ENCODE measurements at places on chromosomes 7 and 10.

DNA sequence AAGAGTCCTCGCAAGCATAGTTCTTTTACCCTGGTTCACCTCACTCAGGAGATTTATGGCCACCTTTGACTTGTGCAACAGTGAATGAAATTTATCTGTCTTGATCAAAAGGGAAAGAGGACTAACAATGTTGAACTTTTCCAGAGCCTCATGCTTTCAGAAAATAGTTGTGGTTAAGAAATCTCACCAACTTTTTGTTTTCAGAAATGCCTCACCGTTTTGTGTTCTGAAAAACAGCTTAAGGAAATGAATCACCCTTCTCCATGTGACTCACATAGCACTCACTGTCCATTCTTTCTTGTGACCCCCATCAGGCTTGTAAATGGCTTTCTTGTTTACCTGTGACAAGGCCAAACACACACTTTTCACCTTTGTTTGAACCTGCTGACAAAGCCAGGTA lies 148.6 kb upstream of the FAM3C start:
- DNase-seq = peak; percentile 13

DNA sequence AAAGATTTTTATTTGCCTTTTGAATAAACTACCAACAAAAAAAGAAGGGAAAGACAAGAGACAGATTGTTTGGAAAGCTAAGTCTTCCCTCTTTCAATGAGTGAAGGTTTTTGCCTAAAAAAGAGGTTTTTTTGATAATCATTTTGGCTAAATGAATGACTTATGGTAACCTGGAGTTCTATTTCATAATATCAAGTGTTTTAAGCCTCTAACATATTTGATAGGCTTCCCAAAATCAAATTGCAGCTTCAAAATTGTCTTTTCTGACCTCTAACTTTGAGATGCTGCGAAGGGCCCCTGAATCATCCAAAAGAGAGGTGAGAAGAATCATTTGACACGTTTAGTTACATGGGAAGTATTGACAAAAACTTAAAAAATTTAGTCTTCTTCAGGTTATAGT lies 53.0 kb upstream of the NAMPT start:
- no peak for DNase-seq

DNA sequence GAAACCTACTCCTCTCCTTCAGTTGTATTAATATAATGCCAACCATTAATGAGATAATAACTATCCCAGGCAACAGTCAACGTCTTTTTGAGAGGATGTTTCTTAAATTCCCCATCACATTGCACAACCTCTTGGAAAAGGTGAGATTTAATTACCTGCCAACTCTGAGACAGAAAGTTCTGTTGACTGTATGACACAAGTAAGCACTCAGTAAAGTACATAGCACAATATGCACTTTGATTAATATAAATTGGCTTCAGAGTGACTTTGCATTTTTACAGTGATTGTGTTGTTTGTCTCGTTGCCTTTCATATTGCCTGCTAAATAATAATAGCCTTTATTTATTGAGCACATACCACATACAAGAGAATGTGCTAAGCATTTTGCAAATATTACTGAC lies 46.7 kb downstream of the CAV1 start:
- DNase-seq = no peak

GRCh38 chr7:72016574-72016973 lies 395.6 kb downstream of the CALN1 start:
- DNase-seq = no peak

DNA sequence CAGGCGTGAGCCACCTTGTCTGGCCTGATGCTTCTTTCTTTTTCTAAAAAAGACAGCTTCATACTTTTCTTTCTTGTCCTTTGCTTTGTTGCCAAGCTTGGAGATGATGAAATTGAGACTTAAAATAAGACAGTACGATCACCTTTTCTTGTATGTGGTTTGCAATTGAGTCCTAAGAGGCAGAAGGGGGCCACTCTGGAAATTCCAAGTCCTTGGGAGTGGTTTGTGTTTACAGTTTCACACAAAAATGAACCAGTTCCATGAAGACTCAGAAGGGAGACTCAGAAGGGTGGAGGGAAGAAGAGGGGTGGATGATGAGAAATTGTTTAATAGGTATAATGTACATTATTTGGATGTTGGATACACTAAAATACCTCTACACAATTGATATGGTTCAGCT lies 70.7 kb upstream of the TNS3 start:
- no peak for DNase-seq

DNA sequence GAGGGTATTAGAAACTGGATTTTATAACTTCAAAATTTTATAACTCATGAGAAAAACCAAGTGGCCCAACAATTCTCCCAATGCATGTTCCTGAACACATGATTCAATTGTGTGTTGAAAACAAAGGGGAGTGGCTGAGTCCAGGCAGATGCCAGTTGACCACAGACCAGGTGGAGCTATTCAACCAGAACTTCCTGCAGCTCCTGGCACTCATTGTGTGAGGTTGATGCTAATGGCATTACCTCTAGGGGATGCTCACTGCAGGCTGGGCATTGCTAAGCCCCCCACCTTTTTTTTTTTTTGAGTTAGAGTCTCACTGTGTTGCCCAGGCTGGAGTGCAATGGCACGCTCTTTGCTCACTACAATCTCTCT lies 20.3 kb downstream of the MYOF start:
- DNase-seq = no peak

DNA sequence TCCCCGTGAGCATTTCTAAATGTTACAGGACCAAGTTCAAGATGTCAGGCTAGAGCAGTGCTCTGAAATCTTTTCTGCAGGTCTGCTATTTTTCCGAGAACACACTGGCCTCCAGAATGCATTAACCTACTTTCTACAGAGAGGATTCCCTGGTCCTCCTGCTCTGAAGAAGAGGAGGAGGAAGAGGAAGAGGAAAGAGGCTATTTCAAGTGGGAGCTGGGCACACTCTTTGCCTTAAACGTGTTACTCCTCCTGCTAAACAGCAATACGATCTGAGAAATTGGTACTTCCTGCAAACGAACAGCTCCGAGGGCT lies 157.4 kb downstream of the FRMD4A start:
- no peak for DNase-seq

DNA sequence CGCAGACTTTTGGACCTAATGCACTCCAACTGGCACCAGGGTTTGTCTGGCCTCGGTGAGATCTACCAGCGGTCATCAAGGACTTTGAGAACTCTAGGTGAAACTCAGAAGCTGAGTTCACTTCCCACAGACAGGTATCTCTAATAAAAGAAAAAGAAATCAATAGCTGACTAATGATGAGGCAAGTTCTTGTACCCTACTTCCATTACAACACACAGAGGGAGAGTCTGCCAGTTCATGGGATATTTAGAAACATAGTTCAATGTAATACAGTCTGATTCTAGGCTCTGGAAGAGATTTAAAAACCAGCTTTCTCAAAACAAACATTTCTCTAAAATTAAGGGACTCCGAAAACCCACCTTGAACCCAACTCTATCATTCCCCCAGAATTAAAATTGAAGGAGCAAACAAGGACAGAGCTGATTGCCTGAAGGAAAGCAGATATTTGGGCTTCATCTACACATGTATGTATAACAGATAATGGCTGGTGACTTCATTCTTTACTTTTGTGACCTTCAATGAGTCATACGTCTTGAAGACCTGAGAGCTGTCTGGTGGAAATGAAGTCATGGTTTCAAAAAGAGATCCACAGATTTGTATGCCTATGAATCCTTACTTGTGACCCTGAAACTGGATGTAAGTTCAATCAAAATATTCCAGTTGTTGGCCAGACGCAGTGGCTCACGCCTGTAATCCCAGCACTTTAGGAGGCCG lies 2.7 kb upstream of the PNLIPRP1 start:
- no peak for DNase-seq

- no peak for DNase-seq
These were observed 78.7 kb downstream of the PRLHR start for GRCh38 chr10:118516716-118517115.

GRCh38 chr7:143172354-143172753 lies 10.9 kb upstream of the TAS2R39 start:
- no peak for DNase-seq

- DNase-seq = no peak
These were observed 15.3 kb downstream of the NHLRC2 start for GRCh38 chr10:113869789-113870188.

GRCh38 chr7:116351966-116352365 lies 141.6 kb downstream of the TES start:
- no peak for DNase-seq

GRCh38 chr7:8597565-8597964 lies 164.2 kb downstream of the NXPH1 start:
- no peak for DNase-seq

DNA sequence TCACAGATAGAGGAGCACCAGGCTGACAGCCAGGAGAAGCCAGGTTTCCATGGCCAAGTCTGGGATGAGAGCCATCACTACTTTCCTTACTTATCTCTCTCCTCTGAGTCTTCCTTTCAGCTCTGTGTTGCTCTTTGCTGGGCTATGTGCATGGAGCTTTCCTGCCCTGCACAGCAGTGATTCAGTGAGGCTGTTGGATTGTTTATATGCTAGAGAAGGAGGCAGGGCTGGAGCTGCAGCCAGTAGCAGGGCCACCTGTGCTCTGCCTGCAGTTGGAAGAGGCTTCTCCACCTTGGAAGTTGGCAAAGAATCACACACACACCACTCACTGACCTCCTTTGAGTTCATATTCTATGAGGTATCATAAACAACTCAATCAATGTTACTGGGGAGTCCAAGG lies at the start of gene CYP3A4:
CYP3A4 (minus strand) TSS at position 178 of the 400 bp plus-strand sequence; CDS start at position 75, 103 bp downstream.
- DNase-seq = no peak

DNA sequence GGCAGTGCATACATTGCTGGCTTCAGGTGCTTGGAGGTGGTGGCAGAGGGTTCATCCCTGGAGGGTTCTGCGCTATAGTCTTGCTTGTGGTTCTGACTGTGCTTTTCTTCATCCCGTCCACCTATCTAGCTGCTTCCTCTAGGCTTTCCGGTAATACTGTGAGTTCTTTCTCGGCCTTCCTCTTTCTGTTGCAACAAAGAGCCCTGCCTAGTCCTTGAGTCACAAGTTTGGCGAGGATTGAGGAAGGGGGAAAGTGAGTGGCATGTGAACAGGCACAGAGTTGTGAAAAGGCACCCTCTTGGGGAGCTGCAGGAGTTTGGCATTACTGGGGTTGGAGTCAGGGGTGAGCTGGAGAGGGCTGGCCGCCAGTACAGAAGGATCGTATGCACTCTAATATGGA lies 123.0 kb downstream of the SH2D4B start:
- DNase-seq = peak; percentile 87

- no peak for DNase-seq
These were observed 21.9 kb downstream of the RAB19 start for GRCh38 chr7:140425718-140426117.

GRCh38 chr7:158075633-158076001 lies 512.0 kb downstream of the PTPRN2 start:
- DNase-seq = no peak
